ENCODE measurements at places on chromosomes 3 and 15. TPM values are rescaled to one million over a fixed set of nuclear protein-coding genes. Genes with fewer than 3 reads are reported as not detected.

Gene IL12A
- total RNA-seq, result 0.23 TPM

Gene ZPLD1
- not detected for total RNA-seq

Gene TGM5
- not detected for total RNA-seq

Gene ANKDD1A
- total RNA-seq, result 6.7 TPM

Gene SH3GL3
- 1.2 TPM for total RNA-seq

Gene DNAH12
- 0.26 TPM for total RNA-seq
